Stimulated activated CD8-positive, alpha-beta memory T cell treated with anti-CD3 and anti-CD28 coated beads, Interleukin-12 subunit alpha, Interleukin-12 subunit beta, amount 100 ng/mL, for 1 hour (primary cell): ENCODE measurements at places on chromosomes 12 and 14.

- DNase-seq: no peak
These were observed 48.2 kb downstream of the MBIP start for GRCh38 chr14:36271939-36272907.

GRCh38 chr12:27824126-27824842 is 44.2 kb upstream of the MANSC4 start:
- DNase-seq: no peak

- DNase-seq: no peak
These were observed 4.4 kb downstream of the ZBTB42 start for GRCh38 chr14:104805326-104805678.

DNA sequence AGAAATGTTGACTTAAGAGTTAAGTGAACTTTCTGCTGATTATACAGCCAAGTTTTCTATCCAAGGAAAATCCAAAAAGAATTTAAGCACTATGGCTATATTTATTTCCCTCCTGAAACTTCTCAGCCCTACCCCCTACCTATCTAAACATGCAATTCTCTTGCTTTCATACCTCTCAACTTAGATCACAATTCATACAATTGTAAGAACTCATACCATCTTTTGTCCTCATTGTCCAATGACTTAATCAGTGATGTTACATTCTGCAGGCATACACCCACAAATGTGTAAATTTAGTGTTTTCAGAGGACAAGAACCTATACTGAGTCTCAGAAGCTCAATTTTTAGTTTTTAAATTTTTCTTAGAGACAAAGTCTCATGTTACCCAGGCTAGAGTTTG is 62.1 kb downstream of the ZFC3H1 start:
- no peak for DNase-seq

DNA sequence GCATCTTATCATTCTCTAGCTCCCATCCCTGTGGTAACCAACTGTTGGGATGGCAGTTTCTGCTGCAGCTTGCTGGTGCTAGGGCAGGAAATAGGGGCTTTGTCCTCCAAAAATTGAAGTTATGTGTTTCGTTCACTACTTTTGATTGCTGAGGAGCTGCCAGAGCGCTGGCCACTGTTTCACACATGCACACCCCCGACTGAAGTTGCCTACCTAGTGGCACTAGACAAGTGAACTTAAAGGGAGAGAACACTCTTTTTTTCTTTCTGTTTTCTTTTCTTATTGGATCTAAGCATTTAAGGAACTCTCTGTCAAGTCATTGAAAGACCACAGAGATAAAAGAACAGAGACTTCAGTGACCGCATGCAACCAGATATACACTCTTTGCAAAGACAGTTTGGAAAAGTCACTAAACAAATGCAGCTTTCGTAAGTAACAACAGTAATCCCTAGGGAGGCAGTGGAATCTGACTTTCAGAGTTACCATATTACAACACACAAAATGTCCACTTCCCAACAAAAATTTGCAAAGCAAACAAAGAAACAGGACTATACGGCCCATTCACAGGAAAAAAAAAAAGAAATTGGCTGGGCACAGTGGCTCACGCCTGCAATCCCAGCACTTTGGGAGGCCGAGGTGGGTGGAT is 12.0 kb downstream of the TFCP2 start:
- DNase-seq: no peak
